Pancreas (tissue), 10 donors: ENCODE measurements at places on chromosomes 12 and 14. TPM values are rescaled to one million over a fixed set of nuclear protein-coding genes. Genes with fewer than 3 reads are reported as not detected.
A peak's percentile ranks its signal among the peaks of the same experiment; 100 is the strongest.

Gene NFATC4
- 77.0 TPM for polyA plus RNA-seq

Gene ZBTB1
- 8.7 TPM for polyA plus RNA-seq

Gene SSPN
- 0.61 TPM for polyA plus RNA-seq

Gene CLEC9A
- polyA plus RNA-seq: not detected

Gene RNASE1
- polyA plus RNA-seq: 177 TPM

Gene SLC5A8
- polyA plus RNA-seq: not detected

Gene PTPN21
- polyA plus RNA-seq: 7.2 TPM

Gene OTOGL
- polyA plus RNA-seq: 0.42 TPM

Gene NUDT14
- polyA plus RNA-seq: 47.8 TPM

Gene WSCD2
- polyA plus RNA-seq: 0.72 TPM

Gene ALDH2
- polyA plus RNA-seq: 37.3 TPM

Gene INSM2
- not detected for polyA plus RNA-seq

DNA sequence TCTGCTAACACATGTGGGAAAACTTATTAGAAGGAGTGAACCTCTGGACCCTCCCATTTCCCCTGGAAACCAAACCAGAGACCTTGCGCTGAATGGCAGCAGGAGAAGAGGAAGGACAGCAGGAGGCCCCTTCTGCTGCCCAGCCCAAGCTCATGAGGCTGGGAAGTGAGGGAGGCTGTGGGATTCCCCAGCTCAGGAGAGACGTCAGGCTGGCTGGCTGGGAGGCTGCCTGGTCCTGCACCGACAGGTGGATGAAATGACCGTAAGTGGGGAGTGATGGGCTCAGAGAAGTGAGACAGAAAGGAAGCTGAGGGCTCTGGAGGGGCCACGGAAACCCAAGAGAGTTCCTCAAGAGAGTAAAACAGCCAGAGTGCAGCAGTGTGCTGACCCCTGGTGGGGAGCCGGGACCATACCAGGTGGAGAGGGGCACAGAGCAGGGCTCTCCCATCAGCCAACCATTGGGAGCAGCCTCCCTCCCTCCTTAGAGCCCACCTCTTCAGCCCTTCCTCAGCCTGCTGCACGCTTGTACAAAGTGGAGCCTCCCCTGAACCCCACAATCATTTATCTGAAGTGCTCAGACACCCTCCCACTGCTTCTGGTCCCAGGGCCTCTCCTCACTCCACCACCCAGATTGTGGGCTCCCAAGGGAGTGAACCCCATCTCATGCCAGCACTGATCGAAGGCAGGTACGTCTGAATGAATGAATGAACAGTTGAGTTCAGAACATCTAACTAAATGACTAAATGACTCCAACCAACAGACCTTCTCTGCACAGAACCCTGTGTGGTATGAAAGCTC, 14.0 kb downstream of the TAMALIN start:
- peak; percentile 51 for DNase-seq

DNA sequence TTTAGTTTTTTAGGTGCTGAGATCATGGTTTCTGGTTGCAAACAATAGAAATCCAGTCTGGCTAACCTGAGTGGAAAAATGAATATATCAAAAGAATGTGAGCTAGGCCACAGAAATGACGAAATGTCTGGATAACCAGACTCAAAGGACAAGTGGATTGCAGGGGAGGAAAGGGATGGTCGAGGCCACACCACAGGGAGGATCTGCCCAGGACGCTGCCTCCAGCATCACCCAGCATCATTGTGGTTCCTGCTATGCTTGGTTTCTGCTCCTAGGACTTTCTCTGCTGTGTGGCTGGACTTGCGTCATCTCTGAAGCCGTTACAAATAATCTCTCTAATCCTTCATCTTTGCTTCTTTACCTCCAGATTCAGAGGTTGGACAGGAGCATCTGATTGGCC, 80.4 kb downstream of the TTC8 start:
- no peak for DNase-seq

GRCh38 chr14:51595881-51596455, 55.7 kb upstream of the FRMD6 start:
- no peak for DNase-seq

DNA sequence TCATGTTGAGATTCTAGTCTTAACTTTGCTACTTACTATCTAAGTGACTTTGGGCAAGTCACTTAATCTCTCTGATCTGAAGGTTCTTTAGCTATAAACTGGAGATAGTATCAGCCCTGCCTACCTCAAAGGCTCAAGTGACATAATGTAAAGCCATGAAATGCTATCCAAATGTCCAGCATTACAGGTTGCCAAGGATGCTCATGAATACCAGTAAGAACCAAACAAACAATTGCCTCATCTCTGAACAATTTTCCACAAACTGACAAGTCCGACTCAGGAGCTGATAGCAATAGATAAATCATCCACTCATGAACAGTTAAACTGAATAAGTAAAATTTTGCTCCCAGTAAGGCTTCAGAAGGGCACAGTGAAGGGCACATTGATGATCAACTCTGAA, 51.5 kb downstream of the LMNTD1 start:
- no peak for DNase-seq

DNA sequence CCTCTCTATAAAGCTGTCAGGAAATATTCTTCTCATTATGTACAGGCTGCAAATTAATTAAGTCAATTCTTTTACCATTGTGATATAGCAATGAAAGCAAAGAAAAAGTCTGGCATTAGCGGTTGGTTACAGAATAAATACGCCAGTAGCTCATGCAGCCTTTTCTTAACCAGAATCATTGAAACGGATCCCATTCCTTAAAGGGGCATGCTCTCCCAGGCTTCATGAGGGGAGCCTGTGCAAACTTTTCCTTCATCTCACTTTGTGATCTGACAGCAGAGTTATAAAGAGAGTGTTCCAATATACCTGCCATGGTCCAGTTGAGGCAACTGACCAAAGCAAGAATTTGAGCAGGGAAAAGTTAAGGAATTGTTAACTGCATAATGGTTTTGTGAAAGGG, 337.7 kb downstream of the EMP1 start:
- DNase-seq: no peak

GRCh38 chr12:47020211-47020821, 59.1 kb upstream of the PCED1B start:
- DNase-seq: no peak

DNA sequence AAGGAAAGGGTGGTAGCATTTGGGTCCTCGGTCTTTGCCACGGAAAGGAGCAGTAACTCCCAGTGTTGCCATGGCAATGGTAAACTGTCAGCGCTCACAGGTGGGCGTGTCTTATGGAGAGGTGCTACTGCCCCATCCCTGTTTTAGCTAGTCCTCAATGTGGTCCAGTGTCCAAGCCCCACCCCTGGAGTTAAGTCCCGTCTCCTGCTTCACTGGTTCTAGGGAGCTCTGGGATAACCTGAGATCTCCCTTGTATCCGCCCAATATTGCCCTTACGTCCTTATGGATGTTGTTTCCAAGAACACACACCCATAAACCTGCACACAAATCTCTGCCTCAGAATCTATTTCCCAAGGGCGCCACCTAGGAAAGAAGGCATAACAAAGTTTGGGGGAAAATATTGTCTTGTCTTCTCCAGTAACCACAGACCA, 64.2 kb downstream of the SPRING1 start:
- no peak for DNase-seq

DNA sequence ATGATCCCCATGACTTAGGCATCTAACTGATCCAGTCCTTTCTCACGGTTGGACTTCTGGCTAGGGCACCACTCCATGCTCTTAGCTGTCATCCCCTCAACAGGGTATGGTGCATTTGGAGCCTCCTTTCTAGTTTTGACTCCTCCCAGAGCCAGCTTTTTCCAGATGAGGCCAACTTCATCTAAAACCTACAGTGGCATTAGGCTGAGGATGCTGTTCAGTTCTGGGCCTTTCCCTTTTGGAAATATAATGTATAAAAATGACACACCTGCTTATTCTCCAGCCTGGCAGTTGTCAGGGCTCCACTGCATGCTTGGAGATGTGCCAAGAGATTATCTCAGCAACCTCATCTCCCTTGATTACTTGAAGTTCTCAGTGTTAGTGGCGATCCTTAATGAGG, 239.7 kb downstream of the EMP1 start:
- no peak for DNase-seq

GRCh38 chr14:89374908-89375307, 42.1 kb downstream of the FOXN3 start:
- DNase-seq: no peak

GRCh38 chr14:44896275-44897040, 65.3 kb downstream of the KLHL28 start:
- DNase-seq: no peak

GRCh38 chr12:64716839-64717455, 42.3 kb downstream of the GNS start:
- DNase-seq: no peak

- no peak for DNase-seq
Observed at GRCh38 chr12:132633901-132634300, 15.3 kb downstream of the P2RX2 start.

DNA sequence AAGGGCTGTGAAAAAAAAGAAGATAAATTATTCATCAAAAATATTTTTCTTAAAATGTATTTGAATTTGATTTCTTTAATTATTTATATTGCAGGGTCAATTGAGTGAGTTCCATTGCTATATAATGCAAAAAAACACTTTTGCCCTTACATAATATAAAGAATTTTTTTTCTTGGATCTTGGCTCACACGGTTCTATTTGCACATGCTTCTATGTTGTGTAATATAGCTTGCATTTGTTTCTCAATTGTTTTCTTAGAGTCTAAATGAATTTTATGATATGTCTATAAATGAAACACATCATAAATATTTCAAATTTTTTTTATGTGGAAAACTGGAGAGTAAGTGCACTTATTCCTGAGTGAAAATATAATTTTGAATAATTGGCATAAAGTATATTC, 694.2 kb downstream of the SLC6A15 start:
- DNase-seq: no peak

- DNase-seq: no peak
Observed at GRCh38 chr14:50978888-50979287, 34.6 kb upstream of the PYGL start.

- no peak for DNase-seq
Observed at GRCh38 chr14:86124328-86124727, 594.4 kb downstream of the FLRT2 start.

DNA sequence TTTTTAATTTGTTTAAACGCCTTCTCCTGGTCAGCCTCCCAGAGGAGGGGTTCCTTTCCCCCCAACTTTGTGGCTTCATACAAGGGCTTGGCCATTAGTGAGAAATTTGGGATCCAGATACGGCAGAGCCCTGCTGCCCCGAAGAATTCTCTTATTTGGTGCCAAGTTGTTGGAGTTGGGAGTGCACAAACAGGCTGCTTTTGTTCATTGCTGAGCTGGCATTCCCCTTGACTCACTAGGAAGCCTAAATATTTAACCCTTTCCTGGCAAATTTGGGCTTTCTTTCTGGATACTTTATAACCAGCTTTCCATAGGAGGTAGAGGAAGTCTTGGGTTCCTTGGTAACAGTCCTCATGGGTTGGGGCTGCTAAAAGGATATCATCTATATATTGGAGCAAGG, 10.3 kb upstream of the ADAM21 start:
- no peak for DNase-seq

GRCh38 chr14:100620255-100621100, 33.3 kb upstream of the BEGAIN start:
- DNase-seq: no peak

GRCh38 chr12:79883216-79883615, 51.7 kb downstream of the PPP1R12A start:
- no peak for DNase-seq

- DNase-seq: no peak
Observed at GRCh38 chr14:36408388-36408787, 88.0 kb upstream of the MBIP start.

- DNase-seq: peak; percentile 27
Observed at GRCh38 chr12:34294671-34295365, 272.5 kb downstream of the ALG10 start.

DNA sequence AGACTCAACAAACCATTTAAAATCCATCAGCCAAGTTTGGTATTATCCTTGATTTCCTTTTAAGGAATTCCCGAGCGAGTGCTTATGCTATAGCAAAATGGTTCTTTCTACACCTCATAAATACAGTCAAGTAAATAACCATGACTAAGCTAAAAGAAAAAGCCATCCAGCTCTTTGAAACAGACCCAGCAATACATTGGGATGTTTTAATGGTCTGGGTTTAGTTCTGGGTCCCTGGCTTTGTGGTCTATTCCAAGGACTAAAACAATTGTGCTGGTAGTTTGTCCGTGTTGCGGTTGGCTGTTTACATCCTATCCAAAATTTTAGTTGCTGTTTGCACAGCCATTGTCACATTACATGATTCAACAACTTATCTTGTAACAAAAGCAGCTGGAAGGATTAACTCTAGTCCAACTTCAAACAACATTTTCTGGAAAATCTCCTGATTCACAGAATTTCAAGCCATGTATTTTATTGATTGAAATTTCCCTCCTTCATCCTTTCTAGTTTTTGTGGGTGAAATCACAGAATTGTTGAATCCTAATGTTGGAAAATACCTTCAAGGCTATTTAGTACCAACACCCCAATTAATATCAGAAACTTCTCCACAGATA, 19.6 kb downstream of the KLRB1 start:
- no peak for DNase-seq

- peak; percentile 86 for DNase-seq
Observed at GRCh38 chr12:27751386-27752047, 28.5 kb upstream of the KLHL42 start.

DNA sequence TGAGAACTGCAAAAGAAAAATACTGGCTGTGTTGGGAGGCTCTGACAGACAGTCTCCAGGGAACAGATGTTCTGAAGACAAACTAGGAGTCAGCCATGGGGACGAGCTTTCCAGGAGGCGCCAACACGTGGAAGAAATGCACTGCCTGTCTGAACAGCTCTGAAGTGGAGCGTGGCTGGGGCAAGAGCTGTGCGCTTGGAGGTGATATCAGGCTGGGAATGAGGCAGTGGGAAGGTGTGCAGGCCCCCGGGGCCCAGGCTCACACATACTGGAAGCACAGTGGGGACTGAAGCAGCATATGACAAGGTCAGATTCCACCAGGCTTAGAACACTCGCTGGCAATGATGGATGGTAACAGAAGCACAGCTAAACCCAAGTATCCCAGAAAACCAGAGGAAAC, 17.5 kb downstream of the APPL2 start:
- DNase-seq: no peak

DNA sequence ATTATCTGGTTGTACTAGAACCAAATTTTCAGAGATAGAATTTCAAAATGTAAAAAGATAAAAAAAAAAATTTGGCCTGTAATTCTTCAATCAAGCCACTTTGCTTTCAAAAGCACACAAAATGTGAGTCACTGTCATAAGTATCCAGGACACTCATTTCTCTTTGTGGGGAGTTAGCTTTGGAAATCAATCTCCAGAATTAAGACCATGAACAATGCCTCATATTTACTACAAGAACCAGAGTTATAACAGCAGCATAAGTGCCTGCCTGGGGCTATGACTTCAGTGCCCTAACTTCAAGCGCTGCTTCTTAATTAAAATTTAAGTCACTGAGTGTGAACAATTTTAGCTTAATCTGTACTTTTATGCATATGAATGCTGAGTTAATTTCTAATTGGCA, 162.1 kb downstream of the C12orf42 start:
- DNase-seq: no peak
